ENCODE measurements at places on chromosomes 16 and 17. TPM values are rescaled to one million over a fixed set of nuclear protein-coding genes. Genes with fewer than 3 reads are reported as not detected.

Gene MMP28
- total RNA-seq, result 0.23 TPM

Gene TBC1D3G
- not detected for total RNA-seq

Gene ABCA10
- total RNA-seq, result not detected

Gene RIPOR1
- 26.2 TPM for total RNA-seq

Gene ASGR1
- total RNA-seq, result 1.1 TPM

Gene LRRC37B
- total RNA-seq, result 8.4 TPM

Gene ADGRG3
- total RNA-seq, result not detected

Gene TBX6
- total RNA-seq, result 0.33 TPM

Gene KRTAP1-5
- not detected for total RNA-seq

Gene C16orf96
- 0.10 TPM for total RNA-seq

Gene MMP25
- total RNA-seq, result 0.66 TPM

Gene PDILT
- not detected for total RNA-seq

Gene NUDT7
- total RNA-seq, result 1.4 TPM

GRCh38 chr16:56013962-56014552, 138.9 kb upstream of the CES5A start:
- DNase-seq, result peak; percentile 11

GRCh38 chr16:69223882-69224281, 36.9 kb downstream of the SNTB2 start:
- DNase-seq, result no peak

DNA sequence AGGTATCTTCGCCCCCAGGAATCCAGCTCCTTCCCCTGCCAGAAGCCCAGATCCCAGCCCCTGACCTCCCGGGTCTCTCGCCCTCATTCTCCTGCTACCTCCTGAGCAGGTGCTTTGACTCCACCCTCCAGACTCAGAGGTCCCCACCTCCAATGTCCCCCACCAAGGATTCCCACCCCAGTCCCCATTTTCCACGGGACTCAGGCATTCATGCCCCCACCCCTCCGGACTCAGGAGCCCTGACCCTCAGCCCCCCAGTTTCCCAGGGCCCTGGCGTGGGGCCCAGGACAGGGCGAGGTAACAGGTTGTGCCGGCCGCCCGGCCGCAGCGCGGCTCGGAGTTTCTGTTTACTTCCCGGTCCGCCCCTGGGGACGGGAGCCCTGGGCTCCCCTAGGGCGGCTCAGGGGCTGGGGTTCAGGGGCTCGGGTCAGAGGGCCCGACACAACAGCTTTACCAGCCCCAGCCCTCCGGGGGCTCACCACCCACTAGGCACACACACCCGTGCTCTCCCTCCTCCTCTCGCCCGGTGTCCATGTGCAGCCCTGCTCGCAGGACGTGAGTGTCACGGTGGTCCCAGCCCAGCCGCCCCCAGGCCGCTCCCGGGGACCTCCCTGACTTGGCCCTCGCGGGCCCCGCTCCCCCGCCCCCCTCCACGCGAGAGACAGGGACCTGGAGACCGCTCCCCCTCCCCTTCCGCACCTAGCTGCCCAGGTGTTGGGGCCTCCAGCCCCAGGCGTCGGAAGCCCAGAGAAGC, 595 bp downstream of the BICDL2 start:
- no peak for DNase-seq

GRCh38 chr16:49588026-49588425, 214.4 kb downstream of the C16orf78 start:
- DNase-seq, result no peak

GRCh38 chr16:86626966-86627365, 48.6 kb downstream of the FOXL1 start:
- no peak for DNase-seq

DNA sequence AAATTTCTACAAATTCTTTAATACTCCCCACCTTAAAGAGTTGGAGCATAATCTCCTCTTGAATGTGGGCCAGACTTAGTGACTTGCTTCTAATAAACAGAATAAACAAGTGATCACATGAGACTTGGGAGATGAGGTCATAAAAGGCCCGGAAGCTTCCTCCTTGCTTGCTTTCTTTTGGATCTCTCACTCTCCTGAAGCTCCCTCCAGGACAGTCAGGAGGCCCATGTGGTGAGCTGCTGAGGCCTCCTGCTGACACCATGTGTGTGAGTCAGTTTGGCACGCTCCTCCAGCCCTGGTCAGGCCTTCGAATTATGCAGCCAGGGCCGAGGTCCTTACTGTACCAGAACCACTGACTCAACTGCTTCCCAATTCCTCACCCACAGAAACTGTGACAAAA, 53.2 kb downstream of the NDEL1 start:
- no peak for DNase-seq

DNA sequence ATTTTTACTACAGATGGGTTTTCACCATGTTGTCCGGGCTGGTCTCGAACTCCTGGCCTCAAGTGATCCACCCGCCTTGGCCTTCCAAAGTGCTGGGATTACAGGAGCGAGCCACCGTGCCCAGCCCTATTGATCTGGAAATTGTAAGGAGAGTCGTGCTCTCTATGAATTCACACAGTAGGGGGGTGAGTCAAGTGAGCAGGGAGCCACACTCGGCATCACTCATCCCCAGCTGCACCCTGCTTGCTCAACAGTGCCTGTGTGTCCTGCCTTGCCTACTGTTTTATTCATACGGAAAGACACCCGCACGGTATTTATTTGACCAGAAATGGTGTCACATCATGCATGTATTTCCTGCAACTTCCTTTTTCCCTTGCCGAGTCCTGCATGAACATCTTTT, 157.2 kb upstream of the FOXF1 start:
- no peak for DNase-seq

GRCh38 chr16:53111078-53111791, 56.4 kb downstream of the CHD9 start:
- DNase-seq, result no peak

- DNase-seq, result no peak
Measured at GRCh38 chr17:74449773-74450172, 16.7 kb upstream of the CD300A start.

GRCh38 chr17:58391302-58391984, 25.9 kb downstream of the RNF43 start:
- no peak for DNase-seq

DNA sequence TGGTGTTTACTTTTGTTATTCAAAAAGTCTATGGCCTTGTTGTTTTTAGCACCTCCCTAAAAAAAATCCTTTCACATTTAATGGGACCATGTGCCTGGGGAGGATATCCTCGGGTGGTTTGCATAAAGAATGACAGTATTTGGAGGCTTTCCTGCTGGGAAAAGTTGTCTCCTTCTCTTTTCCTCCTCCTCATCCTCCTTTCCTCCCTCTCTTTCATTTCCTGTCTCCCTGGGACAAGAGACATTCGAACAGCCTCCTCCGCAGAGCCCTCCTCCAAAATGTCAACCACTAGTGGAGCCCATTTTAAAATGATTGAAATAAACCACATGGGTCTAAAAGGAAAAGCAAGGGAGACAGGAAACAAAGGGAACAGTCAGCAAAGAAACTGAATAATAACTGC, 67.4 kb downstream of the MYH13 start:
- DNase-seq, result no peak

GRCh38 chr17:46809110-46809571, 9.4 kb downstream of the WNT3 start:
- no peak for DNase-seq

- no peak for DNase-seq
Measured at GRCh38 chr17:67239597-67239996, 5.4 kb downstream of the HELZ start.

GRCh38 chr17:34464812-34465211, 101.8 kb upstream of the CCL1 start:
- no peak for DNase-seq

- no peak for DNase-seq
Measured at GRCh38 chr17:4136373-4136772, 6.5 kb downstream of the ZZEF1 start.

GRCh38 chr16:2467528-2468232, 3.4 kb upstream of the NTN3 start:
- DNase-seq, result no peak

GRCh38 chr16:65195998-65196397, 74.1 kb upstream of the CDH11 start:
- DNase-seq, result no peak

GRCh38 chr17:30299000-30299399, 7.3 kb upstream of the BLMH start:
- no peak for DNase-seq

- no peak for DNase-seq
Measured at GRCh38 chr17:34308371-34308770, 10.9 kb upstream of the CCL8 start.

DNA sequence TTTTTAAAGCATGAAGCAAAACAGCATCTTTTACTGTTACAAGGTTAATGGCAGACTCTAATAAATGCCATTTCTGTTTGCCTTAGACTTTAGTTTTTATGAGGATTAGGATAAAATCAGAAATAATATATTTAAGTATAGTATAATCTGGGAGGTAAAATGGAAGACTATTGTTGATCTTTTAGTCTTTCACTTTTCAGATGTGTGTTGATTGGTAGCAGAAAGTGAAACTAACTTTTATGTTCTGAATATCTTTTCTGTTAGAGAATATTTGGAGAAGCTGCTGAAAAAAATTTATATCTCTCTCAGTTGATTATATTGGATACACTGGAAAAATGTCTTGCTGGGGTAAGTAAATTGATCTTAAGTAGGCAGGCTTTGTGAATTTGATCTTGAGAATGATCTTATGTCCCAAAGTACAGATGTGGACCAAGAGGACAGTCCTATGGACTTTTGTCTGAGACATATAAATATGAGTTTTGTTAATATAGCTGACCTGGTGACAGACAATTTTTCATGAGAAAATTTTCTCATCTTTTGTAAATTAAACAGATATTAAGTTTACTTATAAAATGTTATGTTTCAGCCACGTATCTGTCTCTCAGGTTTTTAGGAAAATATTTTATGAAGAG, 64.1 kb downstream of the NF1 start:
- DNase-seq, result no peak

- no peak for DNase-seq
Measured at GRCh38 chr16:21626659-21627277, 25.6 kb downstream of the IGSF6 start.

- DNase-seq, result no peak
Measured at GRCh38 chr17:28520687-28521086, 14.5 kb downstream of the FOXN1 start.

DNA sequence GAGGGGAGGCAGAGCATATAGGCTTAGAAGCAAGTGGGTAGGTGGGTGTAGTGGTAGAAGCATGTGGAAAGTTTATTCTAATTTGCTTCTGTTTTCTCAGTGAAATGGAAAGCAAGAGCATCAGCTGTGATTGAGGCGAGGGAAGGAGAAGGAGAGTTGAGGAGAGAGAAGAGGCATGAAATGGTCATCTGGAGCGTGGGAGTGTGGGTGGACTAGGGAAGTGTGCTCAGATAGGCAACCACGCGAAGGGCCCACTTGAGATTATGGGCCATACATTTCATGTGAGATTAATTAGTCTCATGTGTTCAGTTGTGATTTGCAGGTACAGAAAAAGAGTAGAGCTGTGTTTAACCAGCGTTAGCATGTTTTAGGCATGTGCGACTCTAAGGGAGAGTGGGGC, 20.8 kb upstream of the CDC6 start:
- DNase-seq, result no peak

DNA sequence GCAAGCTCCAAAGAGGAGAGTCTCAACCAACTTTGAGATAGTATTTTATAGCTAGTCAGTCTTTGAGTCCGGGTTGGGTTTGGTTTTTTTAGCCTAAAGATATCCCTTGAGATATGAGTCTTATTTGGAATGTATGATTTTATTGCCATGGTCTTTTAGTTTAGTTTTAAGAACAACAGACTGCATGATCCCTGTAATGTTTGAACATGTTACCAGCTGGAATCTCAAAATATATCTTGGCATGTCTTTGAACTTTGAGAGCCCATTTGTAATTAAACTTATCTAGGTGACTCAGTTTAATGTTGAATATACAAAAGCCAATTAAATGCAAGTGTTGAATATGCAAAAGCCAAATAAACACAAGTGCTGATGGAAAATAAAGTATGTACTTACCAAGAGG, 100.6 kb downstream of the TANGO6 start:
- DNase-seq, result no peak

DNA sequence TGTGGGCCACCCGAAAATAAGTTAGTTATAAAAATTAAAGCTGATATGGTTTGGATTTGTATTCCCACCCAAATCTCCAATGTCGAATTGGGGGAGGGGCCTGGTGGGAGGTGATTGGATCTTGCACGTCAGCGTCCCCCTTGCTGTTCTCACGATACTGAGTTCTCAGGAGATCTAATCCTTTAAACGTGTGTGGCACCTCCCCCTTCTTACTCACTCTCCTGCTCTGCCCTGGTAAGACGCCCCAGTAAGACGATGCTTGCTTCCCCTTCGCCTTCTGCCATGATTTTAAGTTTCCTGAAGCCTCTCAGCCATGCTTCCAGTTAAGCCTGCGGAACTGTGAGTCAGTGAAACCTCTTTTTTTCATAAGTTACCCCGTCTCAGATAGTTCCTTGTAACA, 35.4 kb downstream of the SYCE1L start:
- no peak for DNase-seq

DNA sequence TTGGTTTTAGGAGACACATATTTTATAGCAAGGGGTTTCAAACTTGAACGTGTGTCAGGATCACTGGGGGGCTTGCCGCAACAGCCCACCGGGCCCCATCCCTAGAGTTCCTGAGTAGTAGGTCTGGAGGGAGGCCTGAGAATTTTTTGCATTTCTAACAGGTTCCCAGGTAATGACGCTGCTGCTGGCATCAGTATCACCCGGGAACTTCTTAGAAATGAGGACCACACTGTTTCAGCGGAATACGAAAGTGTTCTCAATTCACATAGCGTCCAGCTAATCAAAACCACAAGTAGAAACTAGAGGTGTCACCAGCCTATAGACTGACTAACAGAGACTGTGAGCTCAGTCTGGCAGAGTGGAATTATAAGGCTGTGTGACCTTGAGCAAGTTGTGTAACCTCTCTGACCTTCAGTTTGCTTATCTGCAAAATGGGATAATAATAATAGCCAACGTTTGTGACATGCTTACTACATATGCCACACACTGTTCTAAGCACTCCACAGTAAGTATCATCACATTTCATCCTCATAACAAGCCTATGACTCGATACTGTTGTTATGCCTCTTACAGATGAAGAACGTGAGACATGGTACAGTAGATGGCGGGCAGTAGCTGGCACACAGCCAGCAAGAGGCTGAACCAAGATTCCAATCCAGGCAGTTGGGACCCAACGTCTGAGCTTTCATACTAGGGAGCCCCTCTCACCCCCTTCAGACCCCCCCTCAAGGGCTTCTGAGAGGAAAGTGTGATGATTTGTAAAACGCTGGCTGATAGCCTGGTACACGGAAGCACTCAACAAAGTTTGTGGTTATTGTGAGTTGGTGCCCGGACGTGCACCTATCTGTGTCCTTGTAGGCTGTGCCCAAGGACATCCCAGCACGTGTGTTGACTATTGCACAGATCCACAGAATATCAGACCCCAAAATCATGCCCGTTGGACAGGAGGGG, 4.6 kb upstream of the ICAM2 start:
- DNase-seq, result peak; percentile 38

- DNase-seq, result no peak
Measured at GRCh38 chr17:48238933-48239602, 131.5 kb downstream of the SNX11 start.

GRCh38 chr16:3193221-3194212, 5.5 kb downstream of the OR1F1 start:
- no peak for DNase-seq
